ENCODE measurements at places on chromosomes 11 and 22.

- DNase-seq = peak; percentile 59
These were observed 4.3 kb upstream of the RRM1 start for GRCh38 chr11:4090258-4090657.

DNA sequence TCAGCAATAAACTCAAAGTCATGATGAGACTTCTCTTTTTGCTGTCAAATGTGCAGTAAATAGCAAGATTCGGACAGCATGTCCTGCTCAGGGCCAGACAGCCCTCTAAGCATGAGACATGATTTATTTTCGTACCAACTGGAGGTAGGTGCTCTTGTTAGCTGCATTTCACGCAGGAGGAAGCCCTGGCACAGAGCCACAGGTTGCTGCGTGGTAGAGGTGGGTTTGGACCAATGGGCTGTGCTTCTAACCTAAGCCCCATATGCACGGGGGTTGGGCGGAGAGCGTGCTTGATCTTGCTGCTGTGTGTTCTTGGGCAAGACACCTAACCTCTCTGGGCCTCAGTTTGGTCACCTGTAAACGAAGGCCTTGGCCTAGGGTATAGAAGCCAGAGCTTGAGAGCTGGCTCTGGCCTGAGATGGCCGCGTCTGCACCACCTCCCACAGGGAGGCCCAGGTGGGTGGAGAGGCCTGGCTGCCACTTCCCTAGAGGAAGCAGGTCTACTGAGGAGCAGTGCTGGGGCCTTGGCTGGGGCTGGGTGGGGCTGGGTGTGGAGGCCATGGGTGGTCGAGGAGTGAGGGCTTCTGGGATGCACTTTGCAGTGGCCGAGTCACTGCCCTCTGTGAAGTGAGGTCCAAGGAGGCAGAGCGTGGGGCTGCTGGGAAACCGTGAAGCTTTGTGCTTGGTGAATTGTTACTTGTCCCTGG is 38.5 kb upstream of the GRAMD4 start:
- no peak for DNase-seq

- peak; percentile 81 for DNase-seq
These were observed 1.1 kb upstream of the ATG16L2 start for GRCh38 chr11:72812967-72813739.

GRCh38 chr11:100575860-100576717 is 111.0 kb upstream of the ARHGAP42 start:
- peak; percentile 1 for DNase-seq

DNA sequence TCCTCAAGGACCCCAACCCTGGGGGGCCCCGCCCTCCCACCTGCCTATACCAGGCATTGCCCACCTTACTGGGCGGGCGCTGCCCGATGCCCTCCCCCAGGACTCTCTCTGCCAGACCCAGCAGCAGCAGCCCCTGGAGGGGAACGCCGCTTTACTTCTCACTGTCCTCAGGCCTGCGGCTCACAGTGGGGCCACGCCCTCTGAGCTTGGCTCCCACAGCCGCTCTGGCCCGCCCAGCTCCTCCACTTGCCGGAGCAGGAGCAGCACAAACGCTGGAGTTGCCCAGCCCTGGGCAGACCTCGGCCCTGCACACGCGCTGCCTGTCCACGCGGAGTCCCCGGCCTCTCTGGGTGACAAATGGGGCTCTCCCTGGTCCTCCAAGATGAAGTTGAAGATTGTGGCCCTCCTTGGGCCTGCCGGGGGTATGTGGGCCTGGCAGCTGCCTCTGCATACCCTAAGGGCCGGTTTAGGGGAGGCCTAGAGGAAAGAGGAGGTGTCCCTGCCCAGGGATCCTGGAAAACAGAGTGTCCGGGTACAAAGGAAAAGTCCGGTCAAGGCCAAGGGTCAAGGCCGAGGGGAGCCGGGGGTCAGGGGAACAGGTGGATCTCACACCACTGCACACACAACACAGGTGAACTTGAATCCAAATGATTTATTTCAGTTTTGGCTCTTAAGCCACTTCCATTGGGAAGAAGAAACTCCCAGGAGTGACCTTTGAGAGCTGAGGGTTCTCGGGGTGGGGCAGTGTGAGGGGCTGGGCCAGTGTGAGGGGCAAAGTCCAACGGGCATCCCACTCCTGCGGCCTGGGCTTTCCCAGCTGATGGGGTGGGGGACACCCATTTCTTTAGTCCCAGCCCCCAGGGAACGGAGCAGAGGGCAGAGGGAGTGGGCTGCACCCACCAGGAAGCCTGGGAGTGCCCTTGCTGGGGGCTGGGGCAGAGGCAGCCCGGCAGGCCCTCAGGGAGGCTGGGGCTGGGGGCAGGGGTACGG is 674 bp upstream of the BAIAP2L2 start:
- DNase-seq = no peak

DNA sequence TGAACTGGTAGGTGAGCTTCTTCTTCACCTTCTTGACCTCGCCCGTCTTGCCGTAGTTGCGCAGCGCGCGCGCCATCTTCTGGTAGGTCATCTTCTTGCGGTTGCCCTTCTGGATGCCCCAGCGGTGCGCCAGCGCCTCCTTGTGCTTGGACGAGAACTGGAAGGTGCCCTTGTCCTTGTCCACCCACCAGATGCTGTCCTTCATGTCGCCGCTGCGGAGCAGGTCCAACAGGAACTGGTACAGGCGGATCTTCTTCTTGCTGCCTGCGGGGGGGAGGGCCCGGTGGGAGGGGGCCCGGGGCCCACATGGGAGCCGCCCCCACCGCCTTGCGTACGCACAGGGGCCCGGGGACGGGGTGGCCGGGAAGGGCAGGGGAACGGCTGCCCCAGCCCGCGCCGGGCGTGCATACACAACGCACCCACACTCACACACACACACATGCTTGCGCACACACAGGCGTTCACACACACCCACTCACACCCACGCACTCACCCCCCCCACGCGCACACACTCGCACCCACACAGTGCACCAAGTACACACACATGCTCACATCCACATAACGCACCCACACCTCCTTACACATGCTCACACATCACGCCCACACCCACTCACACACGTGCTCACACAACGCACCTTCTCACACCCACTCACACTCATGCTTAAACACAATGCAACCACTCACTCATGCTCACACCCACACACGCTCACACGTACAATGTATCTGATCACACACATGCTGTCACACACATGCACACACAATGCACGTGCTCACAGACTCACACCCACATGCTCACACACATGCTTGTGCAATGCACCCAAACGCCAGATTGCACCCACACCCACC is 3.0 kb upstream of the MYBPC3 start:
- no peak for DNase-seq
